ENCODE measurements at places on chromosomes 4 and X.

DNA sequence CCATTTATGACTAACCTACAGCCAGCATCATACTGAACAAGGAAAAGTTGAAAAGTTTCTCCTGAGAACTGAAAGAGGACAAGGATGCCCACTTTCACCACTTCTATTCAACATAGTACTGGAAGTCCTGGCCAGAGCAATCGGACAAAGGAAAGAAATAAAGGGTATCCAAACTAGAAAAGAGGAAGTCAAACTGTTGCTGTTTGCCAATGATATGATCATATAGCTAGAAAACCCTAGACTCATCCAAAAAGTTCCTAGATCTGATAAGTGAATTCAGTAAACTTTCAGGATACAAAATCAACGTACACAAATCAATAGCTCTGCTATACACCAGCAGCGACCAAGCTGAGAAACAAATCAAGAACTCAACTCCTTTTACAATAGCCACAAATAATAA lies 64.5 kb downstream of the CENPC start:
- DNase-seq, result no peak

- peak; percentile 18 for DNase-seq
Measured at GRCh38 chr4:58587856-58588255, 1477.7 kb upstream of the IGFBP7 start.

GRCh38 chr4:176186067-176186466 lies 9.3 kb downstream of the SPATA4 start:
- no peak for DNase-seq

DNA sequence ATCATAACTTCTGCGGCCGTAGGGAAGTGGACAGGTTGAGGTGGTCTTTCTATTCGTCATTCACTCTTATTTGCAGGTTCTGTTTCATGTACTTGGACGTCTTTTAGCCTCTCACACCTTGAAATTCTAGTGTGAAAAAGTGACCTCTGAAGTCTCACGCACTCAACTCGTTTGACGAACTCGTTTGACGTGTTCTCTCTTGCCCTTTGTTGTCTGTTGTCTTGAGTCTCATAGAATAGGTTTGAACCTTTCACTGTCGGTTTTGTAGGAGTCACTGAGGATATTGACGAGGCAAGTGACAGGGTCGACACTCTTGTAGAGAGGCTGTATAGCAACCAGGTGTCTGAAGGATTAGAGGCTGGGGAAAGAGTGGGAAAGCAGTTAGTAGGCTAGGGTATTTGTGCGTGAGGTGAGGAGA lies 1.1 kb upstream of the PGRMC2 start:
- DNase-seq, result no peak

DNA sequence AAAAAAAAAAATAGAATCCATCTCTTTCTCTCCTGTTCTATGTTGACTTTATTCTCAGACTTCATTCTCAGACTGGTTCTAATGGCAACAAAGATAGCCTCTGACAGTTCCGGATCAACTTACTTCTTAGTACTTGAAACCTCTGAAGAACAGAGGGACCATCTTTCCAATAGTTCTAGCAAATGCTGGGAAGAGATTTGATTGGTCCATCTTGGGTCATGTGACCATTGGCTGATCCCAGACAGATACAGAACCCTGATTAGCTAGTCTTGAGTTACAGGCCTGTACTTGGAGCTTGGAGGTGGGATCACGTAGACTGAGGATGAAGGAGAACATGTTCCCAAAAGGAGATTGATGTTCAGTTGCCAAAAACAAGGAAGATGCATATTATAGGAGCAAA lies 66.9 kb upstream of the STIM2 start:
- no peak for DNase-seq

DNA sequence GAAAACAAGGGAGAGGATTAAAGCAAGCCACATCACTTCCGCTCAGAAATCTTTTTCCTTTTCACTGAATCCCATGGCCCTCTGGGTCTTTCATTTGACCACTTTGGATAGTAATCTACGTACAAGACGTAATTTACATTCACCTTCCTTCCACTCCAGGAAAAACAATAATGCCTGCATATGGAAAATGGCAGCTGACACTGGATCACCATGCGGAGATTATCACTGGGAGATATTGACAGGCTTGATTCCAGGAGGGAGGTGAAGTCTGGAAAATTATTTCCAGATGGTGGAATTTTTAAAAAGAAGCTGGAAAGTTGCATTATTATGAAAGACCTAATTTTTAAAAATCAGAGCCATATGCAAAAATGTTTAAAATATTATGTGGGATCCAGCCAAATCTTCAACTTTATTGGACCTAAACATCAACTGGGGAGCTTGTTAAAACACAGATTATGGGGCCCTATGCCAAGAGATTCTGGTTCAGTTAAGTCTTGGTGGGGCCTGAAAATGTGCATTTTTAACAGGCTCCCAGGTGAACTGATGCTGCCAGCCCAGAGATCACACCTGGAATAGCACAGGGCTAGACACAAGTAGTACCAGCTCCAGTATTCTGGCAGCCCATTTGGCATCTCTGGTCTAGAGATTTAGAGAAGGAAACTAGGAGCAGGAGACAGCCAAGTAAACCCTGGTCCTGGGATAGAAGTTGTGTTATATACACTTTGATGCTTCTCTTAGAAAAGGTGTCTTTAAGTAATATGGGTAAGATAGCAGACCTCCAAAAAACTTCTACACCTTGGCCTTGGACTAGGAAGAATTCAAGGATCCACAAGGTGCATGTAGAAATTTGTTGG lies 290.3 kb upstream of the LDB2 start:
- no peak for DNase-seq

GRCh38 chr4:53169695-53170617 lies 195.9 kb downstream of the SCFD2 start:
- no peak for DNase-seq

DNA sequence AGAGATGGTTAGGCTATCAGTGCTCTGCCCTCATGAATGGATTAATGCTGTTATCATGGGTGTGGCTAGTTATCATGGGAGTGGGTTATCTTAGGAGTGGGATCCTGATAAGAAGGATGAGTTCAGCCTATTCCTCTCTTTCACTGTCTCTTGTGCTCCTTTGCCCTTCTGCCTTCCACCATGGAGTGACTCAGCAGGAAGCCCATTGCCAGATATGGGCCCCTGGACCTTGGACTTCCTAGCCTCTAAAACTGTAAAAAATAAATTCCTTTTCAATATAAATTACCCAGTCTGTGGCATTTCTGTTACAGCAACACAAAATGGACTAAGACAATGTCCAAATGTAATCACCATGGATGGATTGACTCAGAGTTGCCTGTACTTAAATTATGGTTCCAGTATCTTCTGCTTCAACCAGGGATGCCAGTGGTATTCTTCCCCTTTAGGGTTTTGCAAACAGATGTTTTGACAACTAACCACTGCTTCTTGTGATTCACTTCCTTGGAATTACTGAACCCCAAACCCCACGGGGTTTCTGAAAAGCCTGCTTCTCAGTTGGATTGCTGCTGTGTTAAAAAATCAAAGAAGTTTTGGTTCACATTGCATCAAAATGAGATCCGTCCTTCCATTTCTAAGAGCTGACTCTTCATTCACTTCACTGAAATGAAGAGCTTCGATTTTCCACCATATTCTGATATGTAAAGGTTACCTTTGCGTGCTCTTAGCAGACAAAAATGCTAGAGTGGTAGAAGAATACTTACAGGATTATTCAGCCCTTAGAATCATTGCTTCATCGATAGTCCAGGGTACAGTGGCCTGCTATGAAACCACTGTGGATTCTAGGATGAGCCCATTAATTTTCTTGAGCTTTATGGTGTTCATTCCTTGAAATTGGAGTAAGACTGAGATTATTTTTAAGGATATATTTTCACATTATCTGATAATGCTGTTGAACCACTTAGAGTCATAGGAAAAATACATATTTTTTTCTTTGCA lies 107.7 kb downstream of the FRMPD4 start:
- no peak for DNase-seq

DNA sequence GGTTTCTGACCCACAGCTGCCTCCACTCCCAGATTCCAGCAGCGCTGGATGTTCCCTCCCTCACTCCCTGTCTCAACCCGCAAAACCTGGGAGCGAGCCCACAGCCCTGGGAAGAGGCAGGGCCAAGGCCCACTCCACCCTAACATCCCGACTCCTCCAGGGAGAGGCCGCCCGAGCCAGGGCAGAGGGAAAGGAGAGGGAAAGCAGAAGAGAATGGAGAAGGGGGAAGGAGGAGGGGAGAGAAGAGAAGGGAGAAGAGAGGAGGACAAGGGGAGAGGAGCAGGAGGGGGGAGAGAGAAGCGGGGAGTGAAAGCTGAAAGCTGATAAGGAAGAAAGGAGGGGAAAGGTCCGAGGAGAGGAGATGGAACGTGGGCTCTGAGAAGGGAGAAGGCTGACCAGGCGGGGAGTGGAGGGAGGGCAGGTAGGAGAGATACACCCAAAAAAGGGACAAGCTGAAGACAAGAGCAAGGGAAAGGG lies 120.2 kb upstream of the PJA1 start:
- no peak for DNase-seq

- DNase-seq, result no peak
Measured at GRCh38 chr4:35151816-35152572, 1092.3 kb downstream of the ARAP2 start.

DNA sequence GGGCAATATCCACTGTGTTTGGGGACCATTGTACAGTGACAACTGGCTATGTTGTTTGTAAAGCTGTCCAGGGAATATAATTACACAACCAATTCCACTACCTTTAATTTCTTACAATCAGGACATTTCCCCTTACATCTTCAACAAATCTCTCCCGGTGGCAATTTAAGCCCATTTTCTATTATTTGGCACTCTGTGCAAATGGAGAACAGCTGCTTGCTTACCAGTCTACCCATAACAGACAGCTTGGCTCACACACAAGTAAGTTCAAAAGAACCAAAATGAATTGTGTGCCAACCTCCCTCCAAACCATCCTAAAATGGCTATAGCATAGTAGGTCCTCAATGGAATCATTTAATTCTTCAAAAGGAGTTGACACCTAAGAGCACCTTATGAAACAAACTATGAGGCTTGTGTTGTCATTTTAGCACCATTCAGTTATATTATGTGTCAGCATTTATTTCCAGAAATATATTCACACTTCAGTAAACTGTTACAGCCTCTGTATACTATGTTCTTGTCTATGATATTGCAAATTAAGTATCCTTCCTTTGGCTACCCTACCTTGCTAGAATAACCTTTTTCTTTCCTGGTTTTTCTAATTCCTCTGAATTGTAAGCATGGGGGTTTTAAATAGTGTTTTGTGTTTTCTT lies 18.4 kb downstream of the GABRA4 start:
- no peak for DNase-seq

DNA sequence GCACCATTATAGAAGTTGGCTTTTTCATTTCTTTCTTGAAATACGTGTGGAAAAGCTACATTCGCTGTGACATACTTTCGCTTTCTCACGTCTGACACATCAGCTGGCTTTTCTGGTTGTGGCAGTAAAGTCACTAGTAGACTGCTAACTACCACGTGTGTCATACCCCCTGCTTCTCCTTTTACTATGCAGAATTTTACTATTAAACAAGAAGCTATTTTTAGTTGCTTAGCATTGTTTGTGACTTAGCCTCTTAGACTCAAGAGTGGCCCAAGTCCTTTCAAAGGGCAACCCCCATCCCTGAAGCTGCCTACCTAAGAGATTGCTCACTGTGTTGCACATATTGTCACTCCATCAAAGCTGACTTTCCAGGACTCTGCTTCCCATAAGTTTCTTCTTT lies 2.1 kb upstream of the IL2 start:
- DNase-seq, result no peak

DNA sequence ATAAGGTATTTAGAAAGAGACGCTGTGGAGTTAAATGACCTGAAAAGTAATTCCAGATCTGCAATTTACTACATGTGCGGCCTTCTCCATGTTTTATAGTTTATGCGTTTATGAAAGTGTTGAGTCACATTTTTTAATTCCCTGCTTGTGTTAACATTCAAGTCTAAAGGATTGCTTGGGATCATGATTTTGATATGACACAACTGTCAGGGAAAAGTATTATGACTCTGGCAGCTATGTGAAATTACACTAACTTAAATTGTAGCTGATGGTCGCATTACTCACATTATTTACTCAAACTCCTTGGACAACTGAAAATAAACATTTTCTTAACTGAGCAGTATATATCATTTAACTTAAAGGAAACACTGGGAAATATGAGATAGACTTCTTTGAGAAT lies 14.3 kb upstream of the GABRB1 start:
- no peak for DNase-seq

GRCh38 chr4:52873191-52873590 lies 11.1 kb downstream of the RASL11B start:
- DNase-seq, result no peak

GRCh38 chrX:16186380-16187007 lies 19.2 kb downstream of the MAGEB17 start:
- no peak for DNase-seq

GRCh38 chrX:16284842-16285241 lies 117.6 kb downstream of the MAGEB17 start:
- DNase-seq, result no peak

DNA sequence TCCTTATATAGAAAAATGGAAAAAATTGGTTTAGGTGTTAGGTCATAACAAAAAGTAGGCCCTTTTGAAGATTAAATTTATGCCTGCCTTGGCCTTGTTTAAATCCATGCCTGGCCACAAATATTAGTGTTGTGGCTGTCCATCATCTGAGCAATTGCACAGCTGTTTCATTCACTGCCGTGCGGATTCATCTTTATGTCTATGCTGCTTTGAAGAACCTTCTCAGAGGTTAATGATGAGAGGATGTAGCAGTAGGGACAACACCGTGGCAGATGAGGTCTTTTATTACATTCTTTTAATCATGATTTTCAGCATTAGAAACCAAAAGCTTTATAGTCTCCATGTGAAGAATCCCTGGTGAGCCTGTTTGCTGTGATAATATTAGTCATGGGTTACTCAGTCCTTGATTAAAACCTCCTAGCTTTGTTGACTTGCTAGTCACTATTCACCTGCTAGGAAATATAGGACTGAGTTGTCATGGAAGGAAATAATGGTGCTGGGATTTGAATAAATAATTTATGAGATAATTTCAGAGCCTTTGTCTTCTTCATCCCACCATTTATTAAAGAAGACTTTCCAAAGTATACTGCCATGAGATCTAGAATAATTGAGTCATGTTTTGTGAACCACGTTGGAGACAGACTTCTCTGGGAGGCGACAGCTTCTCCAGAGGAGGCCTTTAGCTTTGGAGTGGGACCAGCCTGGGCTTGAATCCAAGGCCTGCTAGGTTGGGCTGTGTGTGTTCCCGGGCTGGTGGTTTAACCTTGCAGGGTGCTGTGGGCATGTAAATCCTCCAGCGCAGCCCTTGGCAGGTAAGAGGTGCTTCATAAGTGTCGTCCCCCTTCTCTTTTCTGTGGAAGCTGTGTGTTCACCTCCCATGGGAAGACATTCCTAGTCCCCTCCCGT lies 53.5 kb downstream of the PTTG2 start:
- no peak for DNase-seq

- DNase-seq, result no peak
Measured at GRCh38 chr4:159104694-159105414, 2.0 kb downstream of the RAPGEF2 start.

DNA sequence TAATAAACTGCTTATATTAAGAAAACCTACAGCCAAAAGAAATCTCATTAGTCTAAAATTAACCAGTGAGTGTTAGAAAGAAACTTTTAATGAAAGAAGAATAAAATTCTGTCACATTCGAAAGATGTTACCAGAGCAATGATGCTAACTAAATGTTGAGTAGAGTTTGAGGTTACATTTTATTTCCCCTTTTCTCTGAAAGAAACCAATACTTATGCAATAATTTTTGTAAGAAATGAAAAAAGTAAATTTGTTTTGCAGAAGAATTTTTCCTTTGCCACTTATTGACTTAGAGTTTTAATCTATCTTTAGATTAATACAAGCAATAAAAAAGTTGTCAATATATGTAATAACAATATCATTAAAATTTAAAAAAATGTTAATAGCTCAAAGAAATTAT lies 574.0 kb upstream of the GALNTL6 start:
- DNase-seq, result no peak

GRCh38 chr4:113232194-113232593 lies 182.7 kb downstream of the ANK2 start:
- DNase-seq, result no peak
